ENCODE measurements at places on chromosomes 3 and 15.
A peak's percentile ranks its signal among the peaks of the same experiment; 100 is the strongest.

DNA sequence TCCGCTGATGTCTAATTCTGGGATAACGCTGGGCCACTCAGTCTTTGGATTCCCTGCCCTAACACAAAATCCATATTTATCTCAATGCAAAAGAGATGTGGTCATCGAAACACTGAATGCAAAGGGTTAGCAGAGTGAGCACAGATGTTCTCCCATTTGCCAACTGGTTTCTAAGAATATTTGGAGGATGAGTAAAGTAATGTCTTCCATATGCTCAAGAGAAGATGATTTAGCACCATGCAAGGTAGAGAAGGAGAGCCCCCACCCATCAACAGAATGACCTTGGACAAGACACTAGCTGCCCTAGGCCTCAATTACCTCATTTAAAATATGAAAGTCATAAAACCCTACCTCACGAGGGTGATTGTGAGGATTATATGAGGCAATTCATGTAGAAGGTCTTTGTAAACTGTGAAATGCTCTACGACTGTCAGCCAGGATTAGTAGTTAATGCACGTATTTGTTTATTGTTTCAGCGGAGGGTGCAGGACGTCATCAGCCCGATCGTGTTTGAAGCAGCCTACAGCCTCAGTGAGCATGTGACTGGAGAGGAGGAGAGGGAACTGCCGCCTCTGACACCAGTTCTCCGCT, 232.9 kb upstream of the CTDSPL start:
- DNase-seq: no peak

DNA sequence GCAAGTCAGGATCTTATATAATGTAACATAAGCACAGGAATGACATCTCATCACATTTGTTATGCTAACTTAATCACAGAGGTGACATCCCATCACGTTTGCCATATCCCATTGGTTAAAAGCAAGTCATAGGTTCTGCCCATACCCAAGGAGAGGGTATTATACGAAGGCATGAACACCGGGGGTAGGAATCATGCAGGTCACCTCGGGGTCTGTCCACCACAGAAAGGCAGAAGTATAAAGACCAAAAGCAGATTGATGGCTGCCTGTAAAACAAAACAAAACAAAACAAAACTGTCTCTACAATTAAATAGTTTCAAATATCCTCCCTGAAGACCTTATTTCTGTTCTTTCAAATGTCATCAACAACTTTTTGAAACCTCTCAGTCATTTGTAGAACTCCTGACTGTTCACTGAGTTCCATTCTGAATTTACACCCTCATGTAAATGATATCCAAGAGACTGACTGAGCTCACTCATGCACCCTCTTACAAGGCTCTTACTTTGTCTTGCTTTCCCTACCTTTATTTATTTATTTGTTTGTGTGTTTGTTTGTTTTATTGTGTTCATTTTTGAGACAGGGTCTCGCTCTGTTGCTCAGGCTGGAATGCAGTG, 22.7 kb upstream of the ZNF639 start:
- no peak for DNase-seq

DNA sequence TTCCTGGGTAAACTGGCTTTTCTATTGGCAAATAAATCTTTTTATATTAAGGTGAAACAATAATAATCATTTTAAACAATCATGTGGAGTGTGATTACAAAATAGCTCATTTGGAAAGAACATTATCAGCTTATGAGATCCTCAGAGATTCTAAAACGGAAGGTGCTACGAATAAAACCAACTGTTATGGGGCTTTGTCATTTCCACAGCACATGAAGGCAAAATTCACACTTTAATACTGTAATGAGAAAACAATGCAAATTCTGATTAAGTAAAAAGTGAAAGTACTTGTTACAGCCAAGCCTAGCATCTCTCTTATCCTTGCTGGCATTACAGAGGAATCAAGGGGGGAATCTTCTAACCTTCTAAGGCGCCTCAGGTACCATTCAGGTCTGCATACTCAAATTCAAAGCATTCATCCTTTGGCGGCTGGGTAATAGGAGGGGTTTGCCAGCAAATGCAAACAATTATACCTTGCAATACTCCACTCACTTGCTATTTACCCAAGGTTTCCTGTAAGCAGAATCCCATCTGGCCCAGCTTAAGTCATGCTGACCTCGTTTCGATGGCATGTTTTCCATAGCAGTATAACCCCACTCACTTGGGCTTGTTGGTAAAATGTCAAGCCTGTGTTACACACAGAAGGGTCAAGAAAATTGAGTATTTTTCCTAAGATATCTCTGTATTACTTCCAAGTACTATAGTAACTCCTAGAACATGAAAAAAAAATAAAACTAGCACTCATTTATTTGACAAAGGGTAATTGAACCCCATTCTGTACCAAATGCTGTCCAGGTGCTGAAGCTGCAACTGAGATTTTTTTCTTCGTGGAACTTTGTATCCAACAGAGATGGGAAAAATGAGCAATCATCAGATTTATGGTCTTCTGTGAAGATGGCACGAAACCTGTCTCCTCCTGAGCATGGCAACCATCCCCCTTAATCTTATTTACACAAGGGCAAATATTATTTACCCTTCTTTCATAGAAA, 183.7 kb upstream of the LMCD1 start:
- no peak for DNase-seq

DNA sequence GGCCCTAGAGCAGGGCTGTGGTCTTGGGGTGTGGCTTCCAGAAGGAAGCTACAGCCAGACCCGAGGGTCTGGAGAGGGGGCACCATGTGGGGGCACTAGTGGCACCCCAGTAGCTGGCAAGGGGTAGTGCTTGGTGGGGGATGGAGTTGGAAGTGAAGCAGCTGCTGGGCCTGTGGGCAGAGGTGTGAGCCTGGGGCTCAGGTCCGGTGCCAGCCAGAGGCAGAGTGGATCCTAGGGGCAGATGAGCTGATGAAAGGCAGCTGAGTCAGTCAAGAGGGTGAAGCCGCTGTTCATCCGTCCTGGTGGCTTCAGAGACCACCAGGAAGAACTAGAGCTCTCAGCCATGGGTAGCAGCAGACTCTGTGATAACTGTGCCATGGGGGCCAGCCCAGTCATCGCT, 172.6 kb downstream of the TBC1D2B start:
- DNase-seq: no peak

- DNase-seq: no peak
Observed at GRCh38 chr3:49600781-49601180, 46.5 kb downstream of the BSN start.

- DNase-seq: no peak
Observed at GRCh38 chr15:81887912-81888311, 157.9 kb downstream of the MEX3B start.

GRCh38 chr3:40669176-40669575, 144.4 kb downstream of the ZNF621 start:
- no peak for DNase-seq

DNA sequence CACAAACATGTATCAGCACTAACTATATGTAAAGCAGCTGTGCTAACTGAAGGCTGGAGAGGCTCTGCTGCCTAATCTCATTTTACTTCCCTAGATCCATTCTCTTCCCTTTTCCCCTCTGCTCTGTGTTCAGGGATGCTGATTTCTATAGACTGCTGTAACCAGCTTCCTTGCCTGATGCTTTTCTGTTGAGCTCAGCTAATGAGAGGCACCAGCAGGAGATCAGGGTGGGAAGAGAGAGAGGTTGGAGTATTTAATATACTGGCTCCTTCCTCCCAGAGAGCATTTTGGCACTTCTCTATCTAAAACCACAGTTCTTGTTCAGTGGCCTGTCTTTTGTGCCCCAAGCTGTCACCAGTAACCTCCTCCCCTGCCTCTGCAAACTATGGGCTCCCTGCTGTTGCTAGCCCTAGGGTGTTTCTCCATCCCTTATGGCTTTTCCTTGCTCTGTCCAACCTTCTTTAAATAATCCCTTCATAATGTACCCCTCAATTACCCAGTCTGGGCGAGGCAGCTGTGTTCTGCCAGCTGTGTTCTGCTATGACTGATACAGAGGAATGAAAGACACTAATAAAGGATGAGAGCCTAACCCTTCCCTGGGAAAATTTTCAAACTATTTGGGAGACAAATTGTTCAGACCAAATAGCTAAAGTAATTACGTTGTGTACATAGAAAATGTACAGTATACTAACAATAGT, 69.5 kb downstream of the CADPS start:
- no peak for DNase-seq

- DNase-seq: no peak
Observed at GRCh38 chr15:49815526-49815925, 194.7 kb downstream of the DTWD1 start.

GRCh38 chr15:87245592-87245991, 1010.9 kb downstream of the NTRK3 start:
- no peak for DNase-seq

DNA sequence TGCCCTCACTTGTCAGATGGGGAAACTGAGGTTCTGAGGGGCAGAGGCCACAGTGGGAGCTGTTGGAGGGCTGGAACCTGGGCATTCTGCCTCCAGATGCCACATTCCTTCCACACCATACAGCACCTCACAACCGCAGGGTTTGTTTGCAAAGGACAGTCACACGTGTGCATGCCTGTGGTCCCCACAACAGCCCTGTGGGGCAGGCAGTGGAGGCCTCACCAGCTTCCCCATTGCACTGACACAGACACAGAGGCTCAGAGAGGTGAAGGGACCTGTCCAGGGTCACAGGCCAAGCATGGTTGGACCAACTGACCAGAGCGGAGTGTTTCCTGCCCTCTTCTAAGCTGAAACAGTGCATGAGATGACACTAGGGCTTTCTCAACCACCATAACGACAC, 75.2 kb upstream of the SEC13 start:
- DNase-seq: no peak

GRCh38 chr15:31367730-31368344, 41.2 kb downstream of the KLF13 start:
- DNase-seq: peak; percentile 49

GRCh38 chr3:114646526-114646925, 352.7 kb downstream of the TIGIT start:
- DNase-seq: no peak

DNA sequence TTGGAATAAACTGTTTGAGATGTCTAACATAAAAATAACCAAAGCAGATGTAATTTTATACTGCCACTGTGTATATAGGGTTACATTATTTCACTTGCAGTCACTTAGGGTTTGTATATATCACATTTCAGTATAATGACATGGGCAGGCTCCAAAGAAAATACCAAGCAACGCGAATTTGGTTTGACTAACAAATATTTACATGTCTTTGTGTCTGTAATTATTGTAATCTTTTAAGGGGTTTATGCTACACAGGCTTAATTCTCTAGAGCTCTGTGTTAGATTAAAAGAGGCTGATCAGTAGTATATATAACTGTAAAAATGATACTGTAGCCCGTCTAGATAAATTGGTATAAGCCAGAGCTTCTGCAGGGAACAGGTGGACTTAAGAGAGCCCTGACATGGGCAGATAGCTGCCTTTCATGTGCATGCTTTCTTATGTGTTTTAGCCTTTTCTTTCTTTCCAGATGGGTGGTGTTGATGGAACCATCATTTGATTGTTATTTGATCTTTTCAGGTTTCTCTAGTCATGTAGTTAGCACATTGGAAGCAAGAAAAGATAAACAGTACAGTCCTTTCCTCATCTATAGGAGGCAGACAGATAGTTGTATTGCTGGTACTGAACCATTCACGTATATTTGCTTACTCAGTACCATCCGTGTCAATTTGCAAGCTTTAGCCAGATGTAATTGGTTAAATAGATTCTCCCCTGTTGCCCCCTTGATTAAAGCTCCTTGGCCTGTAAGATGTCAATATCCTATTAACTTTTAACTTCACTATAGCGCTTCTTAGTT, 86.1 kb downstream of the GALK2 start:
- no peak for DNase-seq

DNA sequence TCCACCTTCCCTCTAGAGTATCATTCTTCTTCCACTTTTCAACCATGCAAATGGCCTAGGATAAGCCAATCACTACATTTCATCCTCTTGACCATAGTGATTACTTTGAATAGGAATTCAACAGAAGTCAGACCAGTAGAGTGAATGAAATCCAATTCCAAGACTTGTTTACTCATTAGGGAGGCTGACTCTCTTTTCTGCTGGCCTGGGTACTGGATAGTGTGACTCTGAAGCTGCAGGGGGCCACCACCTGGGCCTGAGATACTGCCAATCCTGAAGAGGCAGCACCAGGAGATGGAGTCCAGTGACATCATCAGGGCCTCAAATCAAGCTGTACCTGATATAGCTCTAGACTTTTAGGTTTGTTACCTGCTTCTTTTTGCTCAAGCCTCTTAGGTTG, 7.0 kb upstream of the FSTL1 start:
- no peak for DNase-seq

- DNase-seq: no peak
Observed at GRCh38 chr3:76362643-76363042, 577.3 kb upstream of the ZNF717 start.

DNA sequence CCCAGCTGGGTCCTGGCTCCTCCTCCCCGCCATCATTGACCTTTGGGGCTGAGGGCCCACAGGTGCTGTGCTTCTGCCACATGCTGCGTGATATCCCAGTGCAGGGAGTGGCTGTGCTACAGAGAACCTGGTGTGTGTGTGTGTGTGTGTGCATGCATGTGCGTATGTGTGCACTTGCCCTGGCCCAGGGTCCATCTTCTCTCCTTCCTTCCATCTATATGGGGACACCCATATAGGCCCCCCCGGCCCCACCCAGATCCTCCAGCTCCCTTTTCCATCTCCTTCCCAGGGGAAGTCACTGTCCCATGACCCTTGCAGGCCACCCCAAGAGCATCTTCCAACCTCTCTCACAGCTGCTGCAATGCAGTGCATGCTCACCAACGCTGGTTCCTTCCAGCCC, 12.6 kb downstream of the RASGRF1 start:
- DNase-seq: no peak

DNA sequence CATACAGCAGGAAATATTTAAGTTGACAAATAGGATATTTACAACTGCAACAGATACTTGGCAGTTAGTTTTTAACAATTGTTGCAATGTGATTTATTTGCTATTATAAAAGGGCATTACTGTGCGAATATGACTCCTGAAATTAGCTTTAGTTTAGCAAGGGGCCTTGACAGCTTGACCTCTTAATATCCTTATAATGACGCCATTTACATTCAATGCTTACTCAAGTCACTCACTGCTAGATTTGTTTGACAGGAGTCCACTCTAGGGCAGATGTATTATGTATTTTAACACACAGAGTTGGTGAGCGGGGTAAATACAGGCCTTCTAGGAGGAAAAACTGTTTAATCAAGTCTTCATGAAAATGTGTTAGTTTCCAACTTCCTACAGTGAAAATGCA, 58.1 kb upstream of the C15orf61 start:
- DNase-seq: no peak

- peak; percentile 92 for DNase-seq
Observed at GRCh38 chr3:13011573-13012220, 61.5 kb downstream of the IQSEC1 start.

DNA sequence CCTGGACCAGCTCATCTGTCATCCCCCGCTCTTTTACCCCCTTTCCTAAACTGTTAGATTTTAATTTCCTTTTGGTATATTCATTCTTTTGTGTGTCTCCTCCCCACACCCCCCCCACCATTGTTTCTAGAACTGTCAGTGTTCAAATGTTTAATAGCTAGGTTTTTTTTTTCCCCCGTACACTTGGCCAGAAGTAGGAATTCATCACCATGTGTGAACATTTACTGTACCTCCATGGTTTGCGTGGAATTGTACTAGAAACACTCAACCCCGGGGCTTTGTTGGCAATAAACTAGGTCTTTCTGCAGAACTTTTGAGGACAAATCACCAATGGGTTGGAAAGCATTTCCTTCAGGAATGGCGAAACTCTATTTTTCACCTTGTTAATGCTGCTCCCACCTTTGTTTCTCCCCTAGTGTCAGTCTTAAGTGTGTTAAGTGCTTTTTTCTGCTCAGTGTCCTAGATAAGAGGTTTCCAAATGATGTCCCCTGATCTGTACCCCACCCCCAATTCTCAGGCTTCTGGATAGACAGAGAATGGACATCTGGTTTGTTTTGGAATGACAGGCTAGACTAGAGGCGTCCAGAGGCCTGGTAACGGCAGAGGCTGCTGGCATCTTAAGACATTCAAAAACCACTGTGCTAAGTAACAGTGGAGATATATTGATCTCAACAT, 76.8 kb downstream of the SMAD3 start:
- DNase-seq: no peak
